ENCODE measurements at places on chromosomes 7 and 10.

GRCh38 chr10:57579926-57580325 is 687.8 kb downstream of the IPMK start:
- no peak for DNase-seq

DNA sequence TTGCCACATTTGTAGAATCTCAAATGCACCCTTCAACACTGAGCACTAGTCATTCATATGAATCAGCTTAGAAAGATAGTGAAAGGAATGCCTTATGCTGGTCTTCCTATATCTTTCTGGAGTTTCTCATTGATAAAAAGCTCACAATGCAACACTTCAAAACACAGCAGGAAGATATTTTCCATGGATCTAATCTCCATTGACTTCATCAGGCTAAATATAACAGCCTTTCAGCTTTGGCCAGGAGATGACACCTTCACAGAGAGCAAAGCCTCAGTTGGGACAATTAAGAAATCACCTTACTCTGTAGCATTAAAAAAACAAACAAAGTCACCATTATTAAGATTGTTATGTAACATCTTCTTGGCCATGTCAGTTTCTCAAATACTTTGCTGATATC is 6.7 kb downstream of the NRP1 start:
- DNase-seq, result no peak

DNA sequence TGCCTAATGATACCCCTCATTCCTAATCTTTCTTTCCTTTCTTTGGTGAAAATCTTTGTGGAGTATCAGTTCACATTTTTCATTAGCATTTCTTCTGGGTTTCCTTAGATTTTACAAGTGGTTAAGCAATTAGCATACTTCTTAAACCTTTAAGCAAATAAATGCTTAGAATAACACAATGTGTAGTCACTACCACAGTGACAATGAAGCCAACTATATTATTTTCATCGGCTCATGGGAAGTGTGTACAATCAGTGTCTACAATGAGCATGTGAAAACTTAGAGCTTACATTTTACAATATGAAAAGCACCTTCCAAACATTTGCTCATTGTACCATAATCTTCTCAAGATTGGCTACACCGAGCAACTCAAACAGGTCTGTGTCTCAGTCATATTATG is 176.2 kb upstream of the PLXNA4 start:
- no peak for DNase-seq

- no peak for DNase-seq
Observed at GRCh38 chr10:71911296-71911953, 52.8 kb upstream of the CHST3 start.

DNA sequence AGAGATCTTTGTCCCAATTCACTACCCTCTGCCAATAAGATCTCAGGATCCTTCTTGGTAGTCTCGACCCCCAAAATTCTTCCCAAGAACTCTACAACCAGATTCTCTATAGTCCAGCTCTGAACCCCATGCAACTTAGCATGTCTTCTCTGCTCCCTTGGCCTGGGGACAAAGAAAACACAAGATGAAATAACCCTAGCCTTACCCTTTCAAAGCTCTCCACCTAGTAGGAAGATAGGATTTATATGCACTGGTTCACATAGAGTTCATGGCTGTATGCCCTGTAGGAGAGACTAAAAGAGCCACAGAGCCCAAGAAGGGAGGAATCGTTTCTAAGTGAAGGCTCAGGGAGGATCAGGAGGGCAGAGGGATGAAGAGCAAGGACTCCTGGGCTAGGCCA is 96.1 kb downstream of the PPP1R3C start:
- no peak for DNase-seq

- DNase-seq, result no peak
Observed at GRCh38 chr10:127451628-127452027, 97.5 kb upstream of the NPS start.

- no peak for DNase-seq
Observed at GRCh38 chr7:114852293-114852692, 69.6 kb upstream of the MDFIC start.

DNA sequence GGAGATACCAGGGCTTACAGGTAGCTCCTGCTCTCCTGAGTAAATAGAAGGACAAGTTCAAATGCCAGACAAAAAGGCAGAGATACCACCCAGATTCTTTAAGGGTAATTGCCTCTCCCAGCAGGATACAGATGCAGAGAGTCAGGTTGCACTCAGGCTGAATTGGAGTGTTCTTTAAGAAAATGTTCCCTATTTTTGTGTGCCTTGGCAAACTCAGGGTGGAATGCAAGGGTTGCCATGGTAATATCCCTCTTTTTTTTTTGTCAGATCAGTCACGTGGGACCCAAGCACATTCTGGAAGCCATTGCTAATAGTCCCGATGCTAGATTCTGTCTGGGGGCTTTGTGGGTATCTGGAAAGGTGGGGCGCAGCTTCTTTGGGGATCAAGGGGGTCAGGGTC is 628.0 kb downstream of the CALN1 start:
- DNase-seq, result no peak

GRCh38 chr10:74991435-74991834 is 120.0 kb upstream of the SAMD8 start:
- DNase-seq, result no peak

- DNase-seq, result no peak
Observed at GRCh38 chr10:75899816-75900390, 468.5 kb downstream of the LRMDA start.

- DNase-seq, result no peak
Observed at GRCh38 chr10:7117806-7118674, 292.8 kb downstream of the SFMBT2 start.

DNA sequence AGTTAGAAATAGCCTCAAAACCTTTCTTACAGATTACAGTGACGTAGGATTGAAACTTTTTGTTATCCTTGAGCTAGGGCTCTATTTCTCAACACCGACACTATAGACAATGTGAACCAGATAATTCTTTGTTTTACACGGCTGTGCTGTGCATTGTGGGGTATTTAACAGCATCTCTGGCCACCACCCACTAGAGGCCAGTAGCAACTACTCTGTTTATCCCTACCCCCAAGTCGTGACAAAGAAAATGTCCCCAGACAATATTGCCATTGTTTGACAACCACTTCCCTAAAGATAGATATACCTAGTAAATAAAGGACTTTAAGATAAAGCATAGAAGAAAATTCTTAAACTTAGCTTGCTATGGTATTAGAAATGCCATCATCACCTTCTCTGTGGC is 359.6 kb downstream of the ARL4A start:
- DNase-seq, result no peak

GRCh38 chr7:151244196-151244840 is 4.2 kb downstream of the SMARCD3 start:
- peak; percentile 63 for DNase-seq

DNA sequence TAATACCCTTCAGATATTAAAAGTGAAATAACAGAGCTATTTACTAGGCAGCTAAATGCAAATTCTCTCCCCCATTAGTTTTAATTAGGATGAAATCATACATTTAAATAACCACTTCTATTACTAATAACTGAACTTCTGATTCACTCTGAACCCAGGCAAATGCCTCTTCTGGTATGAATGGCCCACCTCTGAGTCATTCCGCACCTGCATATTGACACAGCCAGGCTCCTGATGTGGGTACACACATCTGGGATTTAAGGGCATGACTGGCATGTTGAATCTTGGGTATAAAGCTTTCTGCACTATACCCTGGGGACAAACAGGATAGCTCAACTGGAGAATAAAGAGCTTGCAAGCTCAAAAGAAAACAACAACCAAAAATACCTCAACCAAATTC is 140.9 kb downstream of the AUTS2 start:
- peak; percentile 23 for DNase-seq

DNA sequence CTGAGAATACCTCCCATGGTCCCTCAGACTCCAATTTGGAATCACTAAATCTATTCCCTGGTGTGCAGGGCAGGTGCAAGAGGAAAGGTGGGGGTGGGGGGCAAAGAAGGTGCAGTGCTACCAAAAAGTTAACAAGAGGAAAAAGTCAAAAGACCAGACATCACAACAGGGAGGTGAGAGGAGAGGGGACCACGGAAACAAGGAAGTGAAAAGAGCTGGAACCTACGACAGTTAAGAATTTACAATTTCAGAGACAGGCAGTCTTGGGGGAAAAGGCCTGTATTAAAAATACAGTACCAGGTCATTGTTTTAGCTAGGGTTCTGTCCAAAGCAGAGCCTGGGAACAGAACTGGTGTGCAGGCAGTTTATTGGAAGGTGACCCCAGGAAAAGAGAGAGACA is 14.6 kb downstream of the ITGB1 start:
- no peak for DNase-seq

DNA sequence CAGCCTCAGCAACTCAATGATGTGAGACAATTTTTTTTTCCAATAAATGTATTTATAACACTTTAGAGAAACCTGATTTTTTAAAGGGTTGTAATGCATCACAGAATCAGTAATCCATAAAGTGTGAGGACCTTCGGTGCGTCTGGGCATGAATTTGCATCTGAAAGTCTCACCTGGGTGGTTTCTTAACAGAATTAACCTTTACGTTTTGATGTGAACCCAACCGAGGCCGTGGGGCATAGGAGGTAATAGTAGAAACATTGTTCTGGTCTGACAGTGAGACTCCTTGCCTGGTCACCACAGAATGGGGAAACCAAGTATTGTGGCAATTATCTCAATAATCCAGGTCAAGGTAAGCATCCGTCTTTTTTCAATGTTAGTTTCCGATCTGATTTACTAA is 114.6 kb downstream of the PRKCQ start:
- no peak for DNase-seq

DNA sequence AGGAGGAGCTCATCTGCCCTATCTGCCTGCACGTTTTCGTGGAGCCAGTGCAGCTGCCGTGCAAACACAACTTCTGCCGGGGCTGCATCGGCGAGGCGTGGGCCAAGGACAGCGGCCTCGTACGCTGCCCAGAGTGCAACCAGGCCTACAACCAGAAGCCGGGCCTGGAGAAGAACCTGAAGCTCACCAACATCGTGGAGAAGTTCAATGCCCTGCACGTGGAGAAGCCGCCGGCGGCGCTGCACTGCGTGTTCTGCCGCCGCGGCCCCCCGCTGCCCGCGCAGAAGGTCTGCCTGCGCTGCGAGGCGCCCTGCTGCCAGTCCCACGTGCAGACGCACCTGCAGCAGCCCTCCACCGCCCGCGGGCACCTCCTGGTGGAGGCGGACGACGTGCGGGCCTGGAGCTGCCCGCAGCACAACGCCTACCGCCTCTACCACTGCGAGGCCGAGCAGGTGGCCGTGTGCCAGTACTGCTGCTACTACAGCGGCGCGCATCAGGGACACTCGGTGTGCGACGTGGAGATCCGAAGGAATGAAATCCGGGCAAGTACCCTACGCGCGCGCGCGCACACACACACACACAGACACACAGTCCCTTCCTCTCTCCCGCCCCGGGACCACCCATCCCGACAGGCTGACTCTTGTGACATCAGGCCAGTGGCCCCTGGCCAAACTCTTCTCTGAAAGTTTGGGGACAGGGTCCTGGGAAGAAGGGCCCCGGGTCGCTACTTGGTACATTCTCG is 538 bp downstream of the TRIM8 start:
- peak; percentile 78 for DNase-seq

GRCh38 chr10:22927661-22928403 is at the start of gene ARMC3:
Gene ARMC3, plus strand, starts transcription at chr10:22928053. Its CDS starts 3,944 bp downstream, at chr10:22931997.
- peak; percentile 64 for DNase-seq

DNA sequence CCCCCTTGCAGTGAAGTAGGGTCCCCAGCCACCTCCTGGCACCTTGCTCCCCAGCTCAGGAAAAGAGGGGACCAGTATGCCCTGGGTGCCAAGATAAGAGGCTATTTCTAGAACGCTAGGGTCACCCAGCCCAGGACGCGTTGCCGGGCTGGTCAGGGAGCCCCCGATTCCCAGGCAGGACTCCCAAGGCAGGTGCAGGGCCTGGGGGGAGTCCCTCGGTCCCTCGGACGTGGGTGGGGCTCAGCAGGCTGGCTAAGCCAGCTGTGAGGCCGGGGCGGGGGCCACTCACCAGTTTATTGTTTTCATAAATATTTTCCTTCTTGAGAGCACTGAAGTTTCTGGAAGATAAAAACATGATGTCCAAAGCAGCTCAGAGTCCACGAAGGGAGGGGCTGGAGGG is 9.3 kb downstream of the MICALL2 start:
- DNase-seq, result no peak

DNA sequence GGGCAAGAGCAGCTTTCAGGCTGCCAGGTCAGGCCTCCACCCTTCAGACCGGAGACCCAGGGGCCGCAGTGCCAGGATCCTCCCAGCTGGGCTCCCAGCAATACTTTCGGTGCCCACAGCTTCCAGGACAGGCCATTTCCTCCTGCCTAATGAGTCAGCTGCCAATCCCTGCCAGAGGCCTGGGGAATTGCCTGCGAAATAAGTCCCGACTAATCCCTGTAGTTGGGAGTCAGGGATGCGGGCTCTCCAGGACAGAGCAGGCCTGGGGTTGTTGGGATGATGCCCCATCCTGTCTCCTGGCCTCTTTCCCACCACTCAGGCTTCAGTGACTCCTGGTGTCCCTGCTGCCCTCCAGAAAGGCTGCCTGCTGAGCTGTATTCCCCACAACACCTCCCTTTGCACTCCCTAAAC is 143.5 kb upstream of the UNC5B start:
- no peak for DNase-seq

DNA sequence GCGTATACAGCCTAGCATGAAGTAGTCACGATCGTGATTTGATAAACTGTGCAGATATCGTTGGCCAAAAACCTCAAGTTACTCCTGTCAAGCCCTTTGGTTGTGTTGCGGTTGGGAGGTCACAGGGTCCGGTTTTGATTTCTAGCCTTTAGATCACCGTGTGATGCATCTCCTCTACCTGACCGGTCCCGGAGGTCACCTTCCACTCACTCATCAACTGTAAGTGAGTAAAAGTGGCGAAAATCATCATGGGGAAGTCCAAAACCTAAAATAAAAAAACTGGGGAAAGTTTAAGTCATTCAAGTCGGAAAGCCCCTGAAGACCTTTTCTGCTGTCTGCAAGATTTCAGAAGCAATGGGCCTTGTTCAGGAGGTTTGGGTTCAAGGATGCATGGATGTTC is 62.8 kb downstream of the ADARB2 start:
- no peak for DNase-seq

- DNase-seq, result no peak
Observed at GRCh38 chr7:80883154-80884025, 35.5 kb downstream of the SEMA3C start.

DNA sequence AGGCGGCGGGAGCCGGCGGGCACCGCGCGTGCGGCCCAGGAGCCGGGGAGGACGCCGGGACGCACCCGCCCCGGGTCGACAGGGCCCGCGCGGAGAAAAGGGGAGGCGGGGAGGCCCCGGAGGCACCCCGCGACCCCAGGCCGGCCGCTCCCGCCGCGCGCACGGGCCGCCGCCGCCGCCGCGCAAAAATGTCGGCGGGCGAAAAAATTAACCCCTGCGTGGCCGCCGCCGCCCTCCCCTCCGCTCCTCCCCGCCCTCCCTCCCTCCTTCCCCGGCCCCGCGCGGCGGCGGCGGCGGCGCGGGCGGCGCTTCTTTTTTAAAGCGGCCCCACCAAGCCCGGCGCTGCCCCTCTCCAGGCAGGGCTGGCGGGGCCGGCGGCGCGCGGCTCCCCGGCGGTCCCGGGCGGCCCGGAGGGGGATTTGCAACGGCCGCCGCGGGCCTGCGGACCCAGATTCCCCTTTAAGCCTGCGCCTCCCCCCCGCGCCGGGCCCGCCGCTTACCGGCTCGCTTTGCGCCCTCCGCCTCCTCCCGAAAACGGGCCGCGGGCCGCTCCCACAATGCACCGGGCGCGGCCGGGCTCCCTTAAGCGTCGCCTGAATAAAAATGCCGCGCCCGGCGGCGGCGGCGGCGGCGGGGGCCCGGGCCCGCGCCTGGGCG is 465 bp downstream of the SEPHS1 start:
- DNase-seq, result peak; percentile 80

- no peak for DNase-seq
Observed at GRCh38 chr10:46995234-46995633, 84.0 kb downstream of the PTPN20 start.
